T-cell (primary cell): ENCODE measurements at places on chromosomes 4 and X. TPM values are rescaled to one million over a fixed set of nuclear protein-coding genes. Genes with fewer than 3 reads are reported as not detected.

TMPRSS11B gene
- total RNA-seq, result not detected

PPP2R2C gene
- total RNA-seq, result not detected

GRCh38 chr4:89837385-89837992 lies 528 bp upstream of the SNCA start:
- DNase-seq, result no peak

DNA sequence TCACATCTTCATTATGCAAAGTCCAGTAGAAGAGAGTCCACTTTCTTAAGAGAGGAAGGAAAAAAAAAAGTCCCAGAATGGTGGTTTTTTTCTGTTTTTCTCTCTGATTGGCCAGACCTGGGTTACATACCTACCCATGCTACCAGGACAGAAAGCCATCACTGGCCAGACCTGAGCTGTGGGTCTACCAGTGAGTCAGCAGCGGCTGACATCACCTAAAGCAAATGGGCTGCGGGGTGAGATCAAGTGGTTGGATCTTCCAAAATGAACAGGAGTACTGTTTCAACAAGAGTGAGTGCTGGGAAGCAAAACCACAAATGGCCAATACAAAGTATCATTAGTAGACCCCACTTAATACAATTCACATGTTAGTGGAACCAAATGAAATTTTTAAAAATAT lies 1.6 kb upstream of the NDST3 start:
- DNase-seq, result no peak

TXK gene
- 77.9 TPM for total RNA-seq

DNA sequence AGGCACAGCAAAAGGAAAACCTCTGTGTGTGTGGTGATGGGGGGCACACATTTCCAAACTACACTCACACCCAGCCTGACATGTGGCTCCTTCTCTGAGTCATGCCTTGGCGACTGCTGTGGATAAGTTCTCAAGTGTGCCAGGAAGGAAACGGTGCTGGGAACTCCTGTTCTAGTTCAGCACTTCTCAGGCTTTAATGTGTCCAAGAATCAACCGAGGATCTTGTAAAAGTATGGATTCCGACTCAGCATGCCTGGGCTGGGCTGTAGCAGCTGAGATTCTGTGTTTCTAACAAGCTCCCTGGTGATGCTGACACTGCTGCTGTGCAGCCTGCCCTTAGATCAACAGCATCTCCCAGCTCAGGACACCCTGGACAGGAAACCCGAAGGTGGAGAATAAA lies 20.2 kb downstream of the CLNK start:
- DNase-seq, result no peak

DCLK2 gene
- total RNA-seq, result not detected

- no peak for DNase-seq
Measured at GRCh38 chr4:122548452-122548851, 72.4 kb downstream of the IL21 start.

DNA sequence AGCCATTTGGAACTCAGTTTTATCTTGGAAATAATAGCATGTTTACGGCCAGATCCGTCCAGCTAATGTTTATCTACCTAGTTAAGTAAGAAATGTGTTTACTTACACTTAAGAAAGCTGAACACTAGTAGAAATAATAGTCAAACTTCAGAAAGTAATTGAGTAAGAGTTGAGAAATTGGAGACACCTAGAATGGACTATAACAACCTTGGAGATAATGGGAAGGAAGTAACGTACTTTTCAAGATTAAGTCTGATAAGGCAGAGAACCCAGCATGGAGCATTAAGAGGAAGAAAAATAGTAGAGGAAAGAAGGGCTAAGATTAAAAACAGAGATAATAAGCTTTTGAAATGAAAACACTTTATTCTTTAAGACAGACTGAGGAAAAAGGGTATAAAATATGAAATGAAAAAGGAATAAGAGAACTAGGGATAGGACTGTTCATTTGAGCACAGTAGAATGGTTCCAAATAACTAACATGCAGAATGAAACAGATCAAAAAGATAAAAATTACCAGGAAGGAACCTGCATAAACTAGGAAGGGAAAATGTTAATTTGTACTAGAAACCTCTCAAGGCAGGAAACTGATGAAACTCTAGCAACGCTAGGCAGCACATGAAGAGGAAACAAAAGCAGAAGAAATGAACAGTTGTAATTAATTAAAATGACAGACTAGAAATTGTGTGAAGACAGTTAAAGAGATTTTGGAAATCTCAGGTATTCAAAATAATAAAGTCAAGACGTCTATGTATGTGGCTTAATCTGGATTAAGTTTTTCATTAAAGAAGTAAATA lies 71.7 kb downstream of the FBXW7 start:
- DNase-seq, result no peak

RAB40A gene
- total RNA-seq, result not detected

COX7B2 gene
- not detected for total RNA-seq

GRCh38 chr4:116585246-116585645 lies 500.1 kb downstream of the TRAM1L1 start:
- no peak for DNase-seq

DNA sequence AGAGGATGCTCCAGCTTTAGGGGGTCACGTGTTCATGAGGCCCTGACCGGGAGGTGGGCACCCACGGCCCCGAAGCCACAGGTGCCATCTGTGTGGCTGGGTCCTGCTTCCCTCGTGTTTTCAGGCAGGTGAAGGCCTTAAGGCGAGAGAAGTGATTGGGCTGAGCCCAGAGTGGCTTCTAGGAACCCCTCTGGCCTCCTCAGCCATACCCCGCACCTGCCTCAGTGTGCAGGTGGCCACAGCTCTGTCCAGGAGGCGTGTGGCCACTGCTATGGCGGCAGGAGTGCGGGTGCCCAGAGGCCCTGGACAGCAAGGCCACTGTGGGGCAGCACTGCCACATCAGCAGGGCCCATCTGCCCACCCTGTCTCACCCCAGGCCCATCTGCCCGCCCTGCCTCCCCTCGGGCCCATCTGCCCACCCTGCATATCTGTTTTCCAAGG lies 25.0 kb downstream of the NKX1-1 start:
- no peak for DNase-seq

GRCh38 chr4:177080388-177080787 lies 229.3 kb upstream of the NEIL3 start:
- DNase-seq, result no peak

- DNase-seq, result no peak
Measured at GRCh38 chrX:72023071-72023470, 108.6 kb downstream of the RTL5 start.

DNA sequence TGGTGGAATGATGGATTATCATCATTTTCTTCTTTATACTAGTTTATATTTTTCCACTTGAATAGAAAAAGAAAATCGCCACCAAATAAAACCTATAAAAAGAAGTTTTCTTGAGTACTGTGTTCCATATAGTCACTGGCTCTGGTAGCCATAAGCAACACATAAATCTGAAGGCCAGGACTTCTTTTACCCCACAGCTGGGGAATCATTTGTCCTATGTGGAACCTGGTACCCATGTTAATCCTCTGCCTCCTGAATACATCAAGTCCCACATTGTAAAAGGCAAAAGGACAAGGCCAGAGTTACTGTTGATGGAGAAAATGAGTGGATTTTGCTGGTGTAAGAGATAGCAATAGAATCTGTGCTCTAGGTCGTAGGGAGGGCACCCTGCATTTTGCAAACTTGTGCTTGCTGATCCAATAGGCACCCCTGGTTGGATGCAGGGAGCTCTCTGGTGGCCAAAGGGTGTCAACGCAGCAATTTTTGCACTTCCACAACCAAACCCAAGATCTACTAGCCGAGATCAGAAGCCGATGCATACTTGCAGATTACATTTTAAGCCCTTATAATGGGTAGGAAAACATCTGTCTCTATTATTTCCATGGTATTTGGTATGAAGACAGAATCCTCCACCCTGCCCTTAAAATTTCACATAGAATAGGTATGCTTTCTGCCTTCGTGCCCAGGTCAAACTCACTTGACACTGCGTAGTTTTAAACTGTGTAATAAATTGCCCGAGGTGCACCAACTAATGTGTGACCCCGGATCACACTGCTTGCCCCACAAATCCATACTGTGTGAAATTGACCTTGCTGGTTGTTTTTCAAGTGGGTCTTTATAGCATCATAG lies 146.2 kb upstream of the SCML1 start:
- no peak for DNase-seq

- peak; percentile 23 for DNase-seq
Measured at GRCh38 chrX:119685225-119686066, 7.5 kb downstream of the SEPTIN6 start.

DNA sequence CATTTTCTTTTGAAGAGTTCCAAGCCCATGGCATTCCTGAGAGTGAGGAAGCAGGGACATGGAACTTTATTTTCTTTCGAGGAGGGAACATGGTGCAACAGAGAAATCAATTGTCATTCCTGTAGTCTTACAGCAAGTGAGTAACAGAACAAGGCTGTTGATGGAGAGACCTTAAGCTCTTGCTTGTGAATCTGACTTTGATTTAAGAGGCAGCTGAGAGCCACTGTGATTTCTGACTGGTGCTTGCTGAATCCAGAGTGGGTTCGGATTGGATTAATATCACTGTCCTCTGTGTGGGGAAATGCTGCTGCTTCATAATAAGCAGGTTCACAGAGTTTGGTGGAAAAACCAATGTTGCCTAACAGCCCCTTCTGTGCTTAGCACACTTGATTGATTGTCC lies 4.7 kb upstream of the ATP1B4 start:
- DNase-seq, result no peak

DNA sequence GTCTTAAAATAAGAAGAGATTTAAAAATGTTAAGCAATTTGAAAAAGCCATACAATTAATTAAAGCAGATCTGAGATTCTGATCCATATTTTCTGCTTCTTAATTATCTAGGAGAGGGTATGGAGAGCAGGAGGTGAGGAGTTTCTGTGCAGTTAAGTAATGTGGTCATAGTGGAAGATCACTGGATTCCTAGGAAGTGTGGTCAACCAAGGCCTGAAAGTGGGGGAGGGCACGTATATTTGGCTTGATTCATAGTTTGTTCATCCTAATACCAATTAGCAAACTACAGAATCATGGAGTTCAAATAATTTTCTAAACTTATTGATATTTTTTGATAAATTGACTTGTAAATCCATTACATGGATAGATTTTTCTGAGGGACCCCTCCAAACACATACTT lies 768.3 kb downstream of the RAPGEF2 start:
- DNase-seq, result no peak

DNA sequence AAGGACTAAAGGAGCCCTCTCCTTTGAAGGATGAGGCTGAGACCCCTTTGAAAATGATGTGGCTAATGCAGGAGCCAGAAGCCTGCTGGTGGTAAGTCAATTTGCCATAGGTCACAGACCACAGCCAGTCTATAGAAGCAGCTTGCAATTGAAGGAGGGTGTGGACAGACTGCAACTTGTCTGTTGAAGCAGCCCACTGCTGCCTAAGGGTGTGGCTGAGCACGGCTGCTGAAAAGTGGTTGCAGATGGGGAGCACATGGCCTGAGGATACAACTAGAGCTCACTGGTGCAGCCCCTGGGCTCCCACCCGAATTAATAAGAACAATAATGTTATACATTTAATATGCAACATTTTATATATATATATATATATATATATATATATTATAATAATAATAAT lies 11.4 kb upstream of the EXOC1L start:
- DNase-seq, result no peak

CXCL11 gene
- total RNA-seq, result not detected

DNA sequence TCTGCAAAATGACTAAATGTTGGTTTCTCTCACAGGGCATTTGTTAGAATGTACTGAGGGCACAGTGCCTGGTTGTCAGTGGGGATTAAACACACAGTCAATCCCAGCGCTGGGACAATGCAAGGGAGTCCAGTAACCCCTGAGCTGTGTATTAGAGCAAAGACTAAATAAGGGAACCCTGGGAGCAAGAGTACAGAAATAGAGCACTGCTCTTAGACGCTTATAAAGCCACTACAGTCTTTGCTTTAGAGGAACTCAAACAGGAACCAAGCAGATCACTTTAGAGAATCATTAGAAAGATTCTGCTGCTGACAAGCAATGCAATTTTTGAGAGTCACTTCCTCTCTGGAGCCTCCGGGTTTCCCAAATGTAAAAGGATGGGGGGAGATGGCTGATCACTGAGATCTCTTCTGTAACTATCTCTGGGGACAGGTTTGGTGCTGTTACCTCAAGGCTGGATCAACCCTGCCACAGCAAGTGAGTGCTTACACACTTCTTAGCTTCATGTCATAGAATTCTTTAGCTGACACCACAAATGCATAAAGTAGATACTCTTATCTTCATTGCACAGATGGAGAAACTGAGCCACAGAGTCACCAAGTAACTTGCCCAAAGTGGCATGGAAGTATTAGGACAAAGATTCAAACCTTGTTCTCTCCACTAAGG lies 137.8 kb upstream of the CPEB2 start:
- no peak for DNase-seq

- DNase-seq, result no peak
Measured at GRCh38 chr4:52126226-52126625, 75.1 kb downstream of the SPATA18 start.

DNA sequence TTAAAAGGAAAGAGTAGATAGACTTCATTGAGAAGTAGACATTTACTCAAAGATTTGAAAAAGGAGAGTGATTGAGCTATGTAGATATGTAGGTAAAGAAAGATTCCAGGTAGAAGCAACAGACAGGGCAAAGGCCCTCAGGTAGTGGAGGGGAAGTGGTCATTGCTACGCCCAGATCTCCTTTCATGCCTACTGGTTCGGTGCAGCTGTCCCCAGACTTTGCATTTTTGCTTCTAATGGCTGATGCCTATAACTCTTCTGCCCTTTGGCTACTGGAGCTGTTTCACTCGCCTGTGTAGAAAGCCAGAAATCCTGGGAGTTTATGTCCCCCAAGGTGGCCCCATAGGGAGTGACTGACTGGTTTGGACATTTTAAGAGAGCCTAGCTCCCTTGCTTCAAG lies 16.9 kb upstream of the ARMCX2 start:
- DNase-seq, result no peak

GRCh38 chrX:115531818-115532403 lies 29.1 kb upstream of the PLS3 start:
- DNase-seq, result no peak
